ENCODE measurements at places on chromosomes 12 and 14.

DNA sequence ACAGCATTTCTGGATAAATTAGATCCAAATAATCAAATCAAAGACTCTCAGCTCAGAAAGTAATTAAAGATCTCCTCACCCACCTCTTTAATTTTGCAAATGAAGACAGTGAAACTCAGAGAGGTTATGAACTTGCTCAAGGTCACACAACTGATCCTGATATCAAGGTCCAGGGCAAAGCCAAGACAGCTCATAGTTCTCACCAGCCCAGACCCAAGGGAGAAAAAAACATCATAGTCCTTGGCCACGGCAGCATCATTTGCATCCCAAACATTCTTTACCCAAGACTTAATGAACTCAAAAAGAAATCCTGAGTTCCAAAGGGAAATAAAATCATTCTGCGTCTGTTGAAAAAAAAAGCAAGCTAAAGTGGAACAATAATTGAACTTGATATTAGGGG is 112.1 kb downstream of the DAD1 start:
- no peak for DNase-seq

DNA sequence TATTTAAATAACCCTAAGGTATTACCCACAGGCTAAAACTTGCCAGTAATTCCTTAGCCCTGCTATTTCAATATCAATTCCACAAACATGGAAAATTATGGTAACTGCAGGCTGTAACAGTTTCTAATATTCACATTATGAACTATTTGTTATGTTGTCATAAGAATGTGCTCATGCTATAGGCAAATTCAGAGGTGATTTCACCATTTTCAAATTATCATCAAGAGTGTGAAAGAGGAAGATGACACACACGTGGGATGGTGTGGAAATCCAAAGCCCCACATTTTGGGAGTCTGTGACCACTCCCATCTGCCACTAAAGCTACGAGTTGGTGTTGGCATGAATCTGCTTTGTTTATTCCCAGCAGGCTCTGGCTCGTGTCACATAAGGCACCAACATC is 5.9 kb upstream of the MYO1A start:
- DNase-seq, result no peak

GRCh38 chr12:46376579-46376978 is 4.0 kb upstream of the SLC38A2 start:
- no peak for DNase-seq

DNA sequence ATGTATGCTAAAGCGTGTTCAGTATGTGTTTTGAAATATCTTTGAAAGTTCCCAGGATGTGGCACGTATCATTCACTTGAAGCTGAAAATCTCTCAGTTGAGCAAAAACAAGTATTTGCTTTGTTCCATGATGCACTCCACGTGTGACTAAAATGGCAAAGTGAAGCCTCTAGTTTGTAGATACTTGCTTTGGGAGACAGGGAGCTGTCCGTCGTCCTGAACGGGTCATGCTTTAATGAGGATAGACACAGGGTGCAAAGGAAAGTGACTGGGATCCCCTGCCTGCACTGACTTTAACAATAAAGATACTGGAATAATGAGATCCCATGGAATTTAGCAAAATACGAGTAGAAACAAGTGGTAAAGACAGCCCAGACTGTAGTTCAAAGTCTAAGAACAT is 991.4 kb downstream of the NRXN3 start:
- peak; percentile 61 for DNase-seq

GRCh38 chr14:64394977-64395633 is 7.0 kb downstream of the MTHFD1 start:
- DNase-seq, result no peak

GRCh38 chr12:11822081-11822834 is 172.8 kb downstream of the ETV6 start:
- DNase-seq, result no peak
